ENCODE measurements at places on chromosomes 5 and 9.

GRCh38 chr9:137756045-137756744 lies 121.4 kb upstream of the CACNA1B start:
- no peak for DNase-seq

DNA sequence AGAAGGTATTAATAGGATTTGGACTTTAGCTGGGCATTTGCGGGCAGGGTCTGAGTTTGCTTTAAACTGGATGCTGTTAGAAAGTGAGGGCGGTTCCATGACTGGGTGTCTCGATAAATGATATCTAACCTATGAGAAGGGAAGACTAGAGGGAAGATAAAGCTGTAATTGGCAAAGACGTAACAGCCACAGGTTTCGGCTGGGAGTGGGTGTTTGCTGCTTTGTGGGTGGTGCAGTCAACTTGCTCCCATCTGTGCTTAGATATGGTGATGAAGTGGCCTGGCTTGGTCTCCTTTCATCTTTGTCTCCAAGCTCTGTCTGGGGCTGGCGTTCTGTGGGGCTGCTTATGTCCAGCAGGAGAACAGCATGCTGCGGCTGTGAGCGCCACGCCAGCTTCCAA lies 23.3 kb downstream of the OR2V1 start:
- no peak for DNase-seq

DNA sequence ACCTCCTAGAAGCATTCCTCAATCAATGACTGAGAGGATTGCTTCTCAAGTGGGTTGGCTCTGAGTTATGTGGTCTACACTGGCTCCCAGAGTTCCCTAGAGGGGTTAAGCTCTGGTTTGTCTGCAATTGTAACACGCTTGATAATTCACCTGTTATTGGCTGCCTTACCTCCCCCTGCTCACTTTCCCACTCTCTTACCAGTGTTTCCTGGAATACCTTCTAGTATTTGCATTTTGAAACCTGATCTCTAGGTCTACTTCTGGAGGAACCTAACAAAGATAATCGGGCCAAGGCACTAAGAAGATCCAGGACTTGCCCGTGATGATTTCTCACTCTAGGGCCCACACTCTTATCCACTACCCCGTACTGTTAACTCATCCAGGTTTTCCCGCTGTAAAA lies 110.1 kb upstream of the MAP3K1 start:
- DNase-seq = no peak

DNA sequence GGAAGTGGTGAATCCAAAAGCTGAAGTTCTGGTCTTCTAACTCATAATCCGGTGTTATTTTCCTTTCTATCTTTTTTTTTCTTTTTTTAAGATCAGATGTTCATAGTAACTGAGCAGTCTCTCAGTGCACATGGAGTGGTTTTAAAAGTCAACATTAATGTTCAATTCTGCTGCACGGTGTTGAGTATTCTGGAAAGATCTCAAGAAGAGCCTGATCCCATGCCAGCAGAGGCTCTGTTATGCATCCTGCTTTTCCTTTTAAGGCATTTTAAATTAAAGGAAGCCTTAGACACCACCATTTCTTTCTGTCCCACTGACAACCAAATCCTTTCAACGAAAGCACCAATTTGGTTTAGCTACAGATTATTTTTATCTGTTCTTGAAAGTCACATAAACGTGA lies 33.4 kb downstream of the SEMA5A start:
- DNase-seq = no peak

DNA sequence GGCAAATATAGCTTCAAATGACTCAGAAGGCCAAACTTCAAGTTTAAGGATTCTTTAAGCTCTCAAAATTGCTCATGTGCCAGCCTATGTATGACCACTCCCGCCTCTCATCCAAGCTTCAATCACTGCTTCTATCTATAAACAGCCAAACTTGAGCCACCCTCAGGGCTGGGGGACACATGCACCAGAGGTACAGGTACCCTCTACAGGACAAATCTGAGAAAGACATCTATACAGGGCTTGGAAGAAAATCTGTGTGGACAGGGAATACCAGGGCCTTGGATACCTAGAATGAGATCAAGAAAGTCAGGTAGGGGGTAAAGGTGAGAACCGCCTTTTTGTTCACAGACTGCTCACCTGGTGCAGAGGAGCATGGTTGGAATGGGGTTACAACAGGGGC lies 217.9 kb downstream of the ATPSCKMT start:
- DNase-seq = no peak

DNA sequence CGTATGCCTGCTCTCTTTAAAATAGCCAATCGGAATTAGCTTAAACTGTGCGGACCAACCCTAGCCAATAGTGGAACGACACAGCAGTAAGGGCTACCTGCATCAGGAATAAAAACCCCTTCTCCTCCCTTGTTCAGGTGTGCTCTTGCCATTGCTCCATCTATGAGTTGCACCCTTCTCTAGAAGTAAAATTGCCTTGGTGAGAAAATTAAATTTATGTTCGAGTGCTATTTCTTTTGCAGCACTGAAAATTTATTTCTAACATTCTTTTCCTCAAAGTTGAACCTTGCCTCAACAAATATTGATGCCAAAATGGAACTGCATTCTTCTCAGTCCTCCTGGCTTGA lies 102.5 kb upstream of the SHB start:
- no peak for DNase-seq

- no peak for DNase-seq
Measured at GRCh38 chr5:171961117-171961516, 45.3 kb downstream of the FBXW11 start.

DNA sequence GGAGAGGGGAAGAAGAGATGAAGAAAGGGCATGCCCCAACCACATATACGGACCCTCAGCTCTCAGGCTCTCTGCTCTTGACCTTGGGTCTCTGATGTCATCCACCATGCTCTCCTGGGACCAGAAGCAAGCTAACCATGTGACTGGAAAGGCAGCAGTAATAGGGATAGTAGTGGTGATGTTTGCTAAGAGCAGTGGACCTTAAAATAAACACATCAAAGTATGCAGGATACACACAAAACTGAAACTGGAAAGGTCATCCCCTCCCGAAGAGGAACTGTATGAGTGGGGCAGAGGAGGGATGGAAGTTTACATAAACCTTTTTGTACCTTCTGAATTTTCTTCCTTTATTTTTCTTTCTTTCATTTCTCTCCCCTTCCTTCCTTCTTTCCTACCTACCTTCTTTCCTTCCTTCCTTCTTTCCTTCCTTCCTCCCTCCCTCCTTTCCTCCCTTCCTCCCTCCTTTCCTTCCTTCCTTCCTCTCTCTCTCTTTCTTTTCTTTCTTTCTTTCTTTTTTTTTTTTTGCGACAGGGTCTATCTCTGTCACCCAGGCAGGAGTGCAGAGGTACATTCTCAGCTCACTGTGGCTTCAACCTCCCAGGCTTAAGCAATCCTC lies 8.1 kb upstream of the PTPN3 start:
- no peak for DNase-seq
